CD4-positive, alpha-beta T cell treated with Interleukin-4 for 4 hours (primary cell): ENCODE measurements at places on chromosomes 1 and 21.

- no peak for DNase-seq
These were observed 88.5 kb downstream of the PTPRU start for GRCh38 chr1:29324771-29325351.

GRCh38 chr1:168552961-168553360 lies 9.2 kb upstream of the XCL2 start:
- DNase-seq: no peak

GRCh38 chr1:160419838-160420169 lies 19.4 kb downstream of the VANGL2 start:
- DNase-seq: no peak

- no peak for DNase-seq
These were observed 6.2 kb downstream of the LRRC3 start for GRCh38 chr21:44461464-44462001.

GRCh38 chr21:35770101-35770945 lies 290.0 kb downstream of the SETD4 start:
- no peak for DNase-seq

GRCh38 chr1:54623216-54624007 lies at the start of gene FAM151A:
Gene FAM151A, minus strand, starts transcription at chr1:54623525. Its CDS starts 130 bp downstream, at chr1:54623395.
- no peak for DNase-seq

DNA sequence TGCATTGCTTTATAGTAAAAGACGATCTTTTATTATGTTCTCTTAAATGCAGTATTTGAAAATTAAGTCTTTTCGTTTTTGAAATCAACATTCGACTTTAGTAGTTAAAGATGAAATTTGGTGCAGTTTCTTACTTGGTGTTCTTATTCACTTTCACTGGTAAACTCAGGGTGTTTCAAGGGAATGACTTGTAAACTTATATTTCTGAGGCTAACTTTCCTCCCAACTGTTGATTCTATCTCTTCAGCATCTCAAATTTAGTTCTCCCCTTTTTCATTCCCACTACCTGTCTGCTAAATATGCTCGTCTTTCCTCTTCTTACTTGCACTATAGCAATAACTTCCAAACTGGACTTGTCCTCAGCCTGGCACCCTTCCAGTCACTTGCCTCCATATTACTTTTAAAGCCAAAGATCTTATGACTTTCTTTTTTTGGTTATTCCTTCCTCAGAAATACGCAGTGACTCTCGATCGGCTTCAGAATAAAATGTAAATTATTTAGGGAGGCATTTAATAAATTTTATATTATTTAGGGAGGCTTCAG lies 988 bp downstream of the SLC35A3 start:
- DNase-seq: no peak

DNA sequence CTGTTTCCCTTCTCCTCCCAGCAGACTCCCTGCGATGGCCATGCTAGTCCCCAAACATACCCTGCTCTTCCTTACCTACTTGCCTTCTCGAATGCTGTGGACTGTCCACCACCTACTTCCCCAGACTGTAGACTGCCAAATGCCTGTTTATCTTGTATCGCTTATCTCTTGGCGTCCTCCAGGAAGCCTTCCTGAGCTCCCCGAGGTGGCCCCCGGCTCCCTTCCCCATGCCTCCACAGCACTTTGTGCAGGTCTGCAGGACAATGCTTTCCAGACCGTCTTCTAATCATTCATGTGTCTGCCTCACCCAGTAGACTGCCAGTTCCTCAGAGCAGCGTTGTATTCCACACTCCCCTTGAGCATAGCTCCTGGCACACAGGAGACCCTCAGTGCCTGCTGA lies 41.7 kb downstream of the RHBG start:
- no peak for DNase-seq
